ENCODE measurements at places on chromosomes 7 and 10.

GRCh38 chr10:71812913-71813590, 38.0 kb downstream of the PSAP start:
- DNase-seq = no peak

DNA sequence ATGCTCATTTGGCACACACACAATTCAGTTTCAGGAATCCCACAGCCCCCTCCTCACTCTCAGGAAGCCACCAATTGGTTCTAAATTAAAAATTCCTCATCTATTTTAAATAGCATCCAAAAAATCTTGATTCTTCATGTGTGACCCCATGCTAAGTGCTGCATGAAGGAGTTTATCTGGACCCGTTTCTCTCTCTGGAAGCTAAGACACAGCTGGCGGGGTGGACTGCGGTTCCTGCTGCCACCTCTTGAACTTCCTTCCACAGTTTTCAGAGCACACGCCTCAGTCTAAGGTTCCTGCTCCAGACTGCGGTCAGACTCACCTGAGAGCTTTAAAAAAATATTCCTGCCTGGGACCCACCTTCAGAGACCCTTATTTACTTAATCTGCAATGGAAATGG, 34.5 kb downstream of the LYZL1 start:
- DNase-seq = no peak

DNA sequence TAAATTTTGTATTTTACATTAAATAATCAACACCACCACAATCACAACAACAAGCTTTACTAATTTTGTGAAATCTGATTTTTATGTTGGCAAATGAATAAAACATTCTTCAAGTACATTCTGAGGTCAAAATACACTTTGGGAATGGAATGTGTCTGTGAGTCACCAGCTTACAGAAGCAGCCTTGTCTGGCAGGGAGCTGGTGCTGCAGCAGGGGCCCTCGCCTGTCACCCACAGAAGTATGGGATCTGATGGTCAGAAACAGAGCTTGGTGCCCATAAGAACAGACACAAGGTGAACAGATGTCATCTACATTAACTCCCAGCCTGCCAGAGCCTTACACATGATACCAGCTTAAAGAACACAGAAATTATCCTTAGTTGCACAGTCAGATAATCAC, 496.9 kb downstream of the CCSER2 start:
- DNase-seq = no peak

DNA sequence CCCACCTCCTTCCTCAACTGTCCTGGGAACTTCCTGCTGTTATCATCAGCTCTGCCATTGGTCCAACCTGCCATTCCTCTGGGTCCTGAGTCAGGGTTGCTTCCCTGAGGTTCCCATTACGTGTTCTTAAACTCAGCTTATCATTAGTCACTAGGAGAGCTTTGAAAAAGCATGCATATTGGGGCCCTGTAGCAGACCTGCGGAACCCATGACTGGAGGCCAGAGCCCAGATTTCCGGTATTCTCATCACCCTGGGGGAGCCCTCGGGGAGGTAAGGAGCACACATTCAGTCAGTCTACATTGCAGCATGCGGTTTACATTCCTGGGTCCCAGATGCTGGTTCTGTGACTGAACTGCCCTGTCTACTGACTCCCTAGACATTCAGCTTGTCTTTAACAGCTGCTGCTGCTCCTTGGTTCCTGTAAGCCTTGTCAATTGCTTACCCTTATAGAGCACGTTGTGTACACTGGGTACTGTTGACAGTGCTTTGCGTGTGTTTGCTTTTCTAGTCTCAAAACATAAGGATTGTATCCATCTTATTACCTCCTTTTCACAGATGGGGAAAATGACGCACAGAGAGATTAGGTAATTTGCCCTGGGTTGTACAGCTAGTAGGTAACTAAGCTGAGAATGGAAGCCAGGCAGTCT, 12.8 kb downstream of the CDHR3 start:
- DNase-seq = no peak

DNA sequence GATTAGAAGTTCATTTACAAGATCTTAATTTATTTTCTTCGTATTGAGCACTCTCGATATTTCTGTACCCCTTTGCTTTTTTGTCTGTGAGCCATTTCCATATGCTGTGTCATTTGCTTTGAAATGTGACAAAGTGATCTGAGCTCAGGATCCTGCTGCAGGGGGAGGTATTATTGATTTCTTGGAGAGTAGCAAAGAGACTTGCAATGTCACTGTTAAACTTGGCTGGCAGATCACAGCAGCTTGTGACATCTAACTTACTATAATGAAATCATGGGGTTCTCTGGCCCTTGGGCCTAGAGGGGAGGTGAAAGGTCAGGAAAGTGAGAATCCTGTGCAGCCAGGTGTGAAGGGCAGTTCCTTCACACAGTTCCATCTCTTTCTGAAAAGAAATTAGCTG, 923.4 kb downstream of the REEP3 start:
- no peak for DNase-seq

DNA sequence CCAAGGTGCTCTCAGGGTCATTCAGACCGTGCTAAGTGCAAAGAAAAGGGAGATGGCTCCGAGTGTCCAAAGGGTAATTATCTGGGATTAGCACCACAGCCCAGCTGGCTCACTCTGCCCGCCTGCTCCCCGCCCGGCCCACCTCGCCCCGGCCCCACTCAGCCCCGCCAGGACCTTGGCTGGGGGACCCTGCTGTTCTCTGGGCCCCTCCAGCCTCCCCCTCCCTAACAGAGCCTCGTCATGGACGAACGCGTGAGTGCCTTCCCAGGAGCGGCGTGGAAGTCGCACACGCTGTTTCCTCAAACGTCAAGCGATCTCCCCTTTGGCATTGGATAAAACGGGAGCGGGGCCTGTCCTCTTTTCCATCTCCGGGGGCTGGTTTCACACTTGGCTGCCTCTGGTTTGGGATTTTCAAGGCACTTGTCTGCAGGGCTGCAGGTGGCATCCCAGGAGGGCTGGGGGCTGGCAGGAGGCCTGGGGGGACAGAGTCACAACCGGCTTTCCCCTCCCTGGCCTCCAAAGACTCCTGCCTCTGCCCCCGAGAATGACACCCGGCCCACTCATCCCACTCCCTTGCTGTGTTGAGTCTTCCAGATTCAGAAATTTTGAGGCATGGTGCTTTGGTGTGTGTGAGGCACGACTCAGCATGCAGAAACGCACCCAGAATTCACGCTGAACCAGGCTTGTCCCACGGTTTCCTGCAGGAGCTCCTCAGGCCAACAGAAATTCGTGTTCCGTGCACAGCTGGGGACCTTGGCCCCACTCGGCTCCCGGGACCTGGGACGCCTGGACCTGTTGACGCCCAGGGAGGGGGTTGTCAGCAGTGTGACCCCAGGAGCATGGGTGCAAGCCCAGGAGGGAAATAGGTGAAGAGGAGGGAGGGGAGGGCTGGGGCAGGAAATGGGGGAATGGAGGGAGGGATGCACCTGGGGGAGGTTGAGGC, 110.0 kb downstream of the PDGFA start:
- DNase-seq = no peak

GRCh38 chr7:137591421-137591837, 247.9 kb upstream of the PTN start:
- no peak for DNase-seq

GRCh38 chr7:85185424-85186082, 1.3 kb downstream of the SEMA3D start:
- no peak for DNase-seq

- DNase-seq = no peak
Observed at GRCh38 chr7:68267486-68267885, 1270.9 kb downstream of the TYW1 start.

- DNase-seq = no peak
Observed at GRCh38 chr7:17580141-17580540, 281.7 kb downstream of the AHR start.

DNA sequence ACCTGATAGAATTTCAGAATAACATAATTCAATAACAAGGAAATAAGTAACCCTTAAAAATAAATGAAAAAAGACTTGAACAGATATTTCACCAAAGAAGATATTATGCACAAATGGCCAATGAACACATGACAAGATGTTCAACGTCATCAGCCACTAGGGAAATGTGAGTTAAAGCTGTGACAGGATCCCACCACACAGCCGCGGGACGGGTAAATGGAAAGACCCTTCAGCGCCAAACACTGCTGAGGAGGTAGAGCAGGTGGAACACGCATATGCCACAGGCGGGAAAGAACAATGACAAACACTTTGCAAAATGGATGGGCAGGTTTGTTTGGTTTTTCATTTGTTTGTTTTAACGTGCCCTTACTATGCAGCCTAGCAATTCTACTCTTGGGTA, 86.1 kb upstream of the RNF32 start:
- DNase-seq = no peak

DNA sequence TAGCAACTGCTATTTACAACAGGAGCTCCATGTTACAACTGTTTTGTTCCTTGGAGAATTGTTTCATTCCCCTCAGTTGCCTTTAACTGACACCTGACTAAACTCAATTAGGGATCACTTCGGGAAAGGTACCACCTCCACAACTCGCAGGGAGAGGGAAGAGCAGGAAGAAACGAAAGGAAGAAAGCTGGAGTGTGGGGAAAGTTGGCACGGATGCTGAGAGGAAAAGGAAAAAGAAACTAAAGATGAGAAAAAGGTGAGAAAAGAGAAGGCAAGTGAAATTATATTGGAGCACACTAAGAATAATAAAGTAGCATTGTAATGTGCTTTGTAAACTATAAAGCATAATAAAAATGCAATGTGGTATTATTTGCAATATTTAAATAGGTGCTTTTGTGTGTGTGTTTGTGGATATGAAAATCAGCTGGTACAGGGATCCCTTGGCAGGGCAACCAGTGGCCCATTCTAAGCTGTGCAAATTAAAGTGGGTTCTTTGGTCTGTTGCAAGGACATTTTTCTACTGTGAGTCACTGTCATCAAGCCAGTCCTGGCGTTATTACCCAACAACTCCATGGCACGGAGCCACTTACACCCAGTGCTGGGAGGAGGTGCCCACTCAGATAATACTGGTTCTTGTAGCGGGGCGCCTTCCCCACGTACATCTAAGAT, 45.9 kb downstream of the HIPK2 start:
- no peak for DNase-seq

GRCh38 chr10:6233725-6234277, 31.1 kb downstream of the PFKFB3 start:
- no peak for DNase-seq

DNA sequence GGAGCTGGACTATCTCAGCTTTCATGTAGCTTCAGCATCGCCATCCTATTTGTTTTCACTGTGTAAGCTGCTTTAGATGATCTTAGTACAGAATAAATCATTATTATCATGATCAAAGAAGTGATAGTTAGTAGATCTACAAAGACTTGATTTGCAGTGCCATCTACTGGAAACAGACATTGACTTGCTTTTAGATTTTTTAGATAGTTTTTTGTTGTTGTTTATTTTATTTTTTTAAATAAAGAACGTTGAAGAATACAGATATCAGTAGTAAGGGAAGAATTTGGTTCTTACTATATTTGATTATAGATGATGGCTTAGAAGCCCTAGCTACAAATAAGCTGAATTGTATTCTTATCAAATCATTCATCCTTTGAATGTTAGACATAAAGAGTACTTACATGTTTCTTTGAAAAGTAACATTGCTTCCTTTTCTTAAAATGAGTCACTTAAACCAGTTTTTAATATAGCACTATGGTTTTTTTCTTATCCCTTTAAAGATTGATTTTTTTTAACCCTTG, 6.3 kb upstream of the SFMBT2 start:
- no peak for DNase-seq

DNA sequence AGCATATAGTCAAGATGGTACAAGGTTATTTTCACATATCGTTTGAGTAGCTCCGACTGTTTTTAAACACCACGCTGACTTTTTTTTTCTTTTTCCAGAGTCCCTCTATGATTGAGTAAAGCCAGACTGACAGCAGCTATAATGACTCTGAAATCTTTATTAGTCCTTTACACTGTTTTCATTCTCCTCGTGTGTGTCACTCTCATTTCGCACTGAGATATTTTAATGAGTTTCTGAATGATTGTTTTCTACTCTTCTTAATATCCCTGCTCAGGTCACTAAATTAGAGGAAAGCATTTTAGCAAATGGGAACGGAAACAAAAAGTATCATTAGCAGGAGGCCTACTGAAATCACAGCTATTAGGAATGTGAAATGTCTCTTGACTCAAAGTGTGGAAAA, 162.3 kb upstream of the MTPN start:
- no peak for DNase-seq

GRCh38 chr7:64999165-65000004, 7.1 kb downstream of the ERV3-1 start:
- no peak for DNase-seq

DNA sequence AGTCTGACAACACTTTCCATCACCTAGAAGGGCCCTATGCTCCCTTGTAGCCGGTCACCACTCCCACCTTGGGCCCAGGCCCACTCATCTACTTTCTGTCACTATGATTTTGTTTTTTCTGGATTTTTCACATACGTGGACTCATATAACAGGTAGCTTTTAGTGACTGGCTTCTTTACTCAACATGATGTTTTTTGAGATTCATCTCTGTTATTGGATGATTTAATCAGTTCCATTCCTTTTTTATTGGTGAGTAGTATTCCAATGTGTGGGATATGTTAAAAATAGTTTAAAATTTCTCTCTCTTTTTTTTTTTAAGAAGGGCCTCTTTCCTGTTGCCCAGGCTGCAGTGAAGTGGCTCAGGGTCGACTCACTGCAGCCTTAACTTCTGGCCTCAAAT, 9.3 kb downstream of the PALD1 start:
- DNase-seq = no peak

GRCh38 chr10:72328045-72328828, 26.5 kb downstream of the DNAJB12 start:
- no peak for DNase-seq

DNA sequence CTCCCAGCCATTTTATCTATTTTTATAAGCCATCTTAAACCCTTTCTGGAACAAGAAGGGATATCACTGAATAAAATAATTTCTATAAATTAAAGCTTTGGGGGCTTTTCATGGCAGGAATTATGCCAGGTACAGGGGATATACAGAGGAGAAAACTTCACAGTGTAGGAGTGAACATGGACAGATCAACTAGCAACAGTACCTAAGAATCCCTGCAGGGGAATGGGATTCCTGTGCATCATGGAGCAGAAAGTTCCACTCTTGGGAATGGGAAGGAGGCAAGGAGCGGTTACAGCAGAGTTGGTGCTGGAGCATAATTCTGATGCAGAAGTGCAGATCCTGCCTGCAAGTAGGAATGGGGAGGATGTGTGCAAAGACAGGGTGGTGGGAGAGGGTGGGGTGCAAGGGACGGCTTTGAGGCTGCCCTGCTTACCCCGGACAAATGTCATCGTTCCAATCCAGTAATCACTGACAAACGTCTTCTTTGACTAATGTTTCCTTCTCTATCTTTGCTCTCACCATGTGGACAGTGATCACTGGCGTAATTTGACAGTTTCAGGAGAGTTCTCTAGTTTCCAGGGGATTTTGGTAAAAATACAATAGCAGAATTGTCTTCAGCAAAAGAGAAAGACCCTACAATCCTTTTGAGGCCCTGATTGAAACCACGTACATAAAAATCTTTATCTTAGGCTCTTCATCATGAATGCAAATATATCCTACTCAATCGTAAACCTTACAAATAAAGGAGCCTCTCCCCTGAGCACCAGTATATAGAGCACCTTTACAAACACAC, 196.7 kb downstream of the HECW1 start:
- DNase-seq = no peak

GRCh38 chr10:78281627-78282026, 248.0 kb downstream of the RPS24 start:
- DNase-seq = no peak

GRCh38 chr7:148044173-148044572, 546.4 kb upstream of the C7orf33 start:
- no peak for DNase-seq

- DNase-seq = no peak
Observed at GRCh38 chr10:73551515-73551914, 39.6 kb downstream of the USP54 start.

GRCh38 chr10:23870651-23871610, 338.0 kb upstream of the KIAA1217 start:
- DNase-seq = no peak

GRCh38 chr7:38463277-38464225, 167.6 kb downstream of the AMPH start:
- DNase-seq = peak; percentile 18
